ENCODE measurements at places on chromosomes 1 and 21. TPM values are rescaled to one million over a fixed set of nuclear protein-coding genes. Genes with fewer than 3 reads are reported as not detected.

Gene PEF1
- total RNA-seq, result 75.8 TPM

Gene PDPN
- 23.6 TPM for total RNA-seq

Gene UBE4B
- 44.0 TPM for total RNA-seq

DNA sequence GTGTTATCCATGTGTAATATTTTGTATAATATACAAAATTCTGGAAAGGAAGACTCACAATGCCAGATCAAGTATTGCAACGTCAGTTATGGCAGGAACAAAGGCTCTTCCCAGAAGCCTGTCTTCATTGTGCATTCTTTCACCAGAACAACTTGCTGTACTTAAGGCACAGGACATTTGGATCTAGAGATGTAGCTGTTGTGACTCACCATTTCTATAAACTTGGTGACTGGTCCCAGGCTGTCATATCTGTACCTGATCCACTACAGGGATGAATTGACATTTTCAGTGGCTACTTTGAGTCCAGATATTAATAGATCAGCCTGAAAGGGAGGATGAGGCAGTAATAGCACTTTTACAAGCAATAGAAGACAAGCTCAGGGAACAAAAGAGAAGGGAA, 299.8 kb downstream of the DISC1 start:
- DNase-seq, result no peak

GRCh38 chr1:31346785-31347184, 26.1 kb downstream of the FABP3 start:
- DNase-seq, result no peak

DNA sequence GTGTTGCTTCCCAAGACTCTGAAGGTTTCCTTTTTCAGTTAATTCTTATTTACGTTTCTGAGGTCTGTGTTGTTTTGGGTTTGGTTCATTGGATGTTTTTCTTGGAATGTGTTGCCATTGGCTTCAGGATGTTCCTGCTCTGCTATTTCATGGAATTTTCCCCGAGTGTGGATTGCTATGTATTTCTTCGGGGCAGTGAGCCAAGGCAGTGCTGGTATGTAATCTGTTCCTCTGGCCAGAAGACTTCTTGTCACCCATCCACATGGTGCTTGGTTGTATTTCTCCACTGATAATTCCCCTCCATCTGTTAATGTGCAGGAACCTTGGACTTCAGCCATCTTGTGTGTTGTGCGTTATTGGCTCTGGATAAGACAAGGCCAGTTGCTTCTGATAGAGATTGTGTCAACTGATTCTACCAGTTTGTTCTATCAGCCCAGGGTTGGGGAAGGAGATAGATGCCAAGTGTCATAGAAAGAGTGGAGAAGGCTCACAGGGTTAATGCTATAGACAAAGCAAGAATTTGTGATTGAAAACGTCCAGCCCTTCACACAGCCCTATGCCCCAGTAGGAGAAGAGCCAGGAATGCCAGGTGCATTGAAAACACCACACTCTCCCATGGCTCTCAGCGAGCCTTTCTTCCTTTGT, 505.2 kb downstream of the PLPP3 start:
- no peak for DNase-seq

GRCh38 chr1:22376976-22377375, 74.7 kb upstream of the ZBTB40 start:
- DNase-seq, result no peak

- no peak for DNase-seq
Measured at GRCh38 chr1:55338448-55338820, 123.3 kb upstream of the USP24 start.

DNA sequence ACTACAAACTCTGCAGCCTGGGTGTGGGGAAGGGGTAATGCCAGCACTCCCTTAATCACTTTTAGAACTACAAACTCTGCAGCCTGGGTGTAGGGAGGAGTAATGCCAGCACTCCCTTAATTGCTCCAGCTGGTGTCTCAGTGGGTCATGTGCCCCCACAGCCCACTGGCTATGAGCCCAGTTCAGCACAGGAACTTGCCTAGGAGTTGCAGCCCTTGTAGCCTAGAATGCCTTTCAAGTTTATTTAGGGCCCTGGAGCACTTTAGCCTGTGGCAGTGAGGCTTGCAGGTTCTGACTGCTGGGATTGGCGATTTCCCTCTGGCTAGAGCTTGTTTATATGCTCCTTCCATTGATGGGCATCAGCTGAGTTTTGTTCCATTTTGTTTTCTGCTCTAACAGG, 17.1 kb downstream of the VN1R5 start:
- no peak for DNase-seq

DNA sequence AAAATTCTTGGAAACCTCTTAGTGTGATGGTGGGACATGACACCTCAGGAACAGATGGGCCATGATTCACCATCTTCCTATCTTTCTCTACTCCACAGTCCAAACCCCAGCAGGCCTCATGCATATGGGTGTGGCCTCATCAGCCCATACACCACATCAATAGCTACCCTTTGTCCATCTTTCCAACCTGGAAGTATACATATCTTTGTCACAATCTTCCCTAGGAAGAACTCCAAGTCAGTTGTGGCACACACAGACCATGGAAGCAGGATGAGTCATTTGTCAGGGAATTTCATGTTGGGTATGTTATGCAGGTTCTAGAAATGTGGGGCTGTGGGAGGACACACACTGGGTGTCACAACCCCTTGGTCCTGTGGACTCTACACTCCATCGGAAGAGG, 30.5 kb upstream of the CLCA4 start:
- no peak for DNase-seq
